HuH-7.5 (cell line): ENCODE measurements at places on chromosomes 1 and 21.

DNA sequence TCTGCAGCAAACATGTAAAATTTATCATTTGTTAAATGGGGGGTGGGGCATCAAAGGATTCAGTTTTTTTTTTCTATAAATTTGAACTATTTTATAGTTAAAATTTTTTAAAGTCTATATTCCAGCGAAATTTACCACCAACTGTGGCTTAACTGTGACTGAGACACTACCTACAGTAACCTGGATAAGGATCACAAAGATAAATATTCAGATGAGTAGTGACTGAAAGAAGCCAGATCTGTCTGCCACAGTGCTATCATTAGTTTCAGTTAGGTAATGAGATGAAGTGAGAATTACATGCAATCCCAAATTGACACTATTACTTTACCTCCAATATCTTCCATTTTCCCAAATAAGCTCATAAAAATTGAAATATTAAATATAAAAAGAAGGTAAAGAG, 5.4 kb downstream of the SPATA6 start:
- no peak for DNase-seq

DNA sequence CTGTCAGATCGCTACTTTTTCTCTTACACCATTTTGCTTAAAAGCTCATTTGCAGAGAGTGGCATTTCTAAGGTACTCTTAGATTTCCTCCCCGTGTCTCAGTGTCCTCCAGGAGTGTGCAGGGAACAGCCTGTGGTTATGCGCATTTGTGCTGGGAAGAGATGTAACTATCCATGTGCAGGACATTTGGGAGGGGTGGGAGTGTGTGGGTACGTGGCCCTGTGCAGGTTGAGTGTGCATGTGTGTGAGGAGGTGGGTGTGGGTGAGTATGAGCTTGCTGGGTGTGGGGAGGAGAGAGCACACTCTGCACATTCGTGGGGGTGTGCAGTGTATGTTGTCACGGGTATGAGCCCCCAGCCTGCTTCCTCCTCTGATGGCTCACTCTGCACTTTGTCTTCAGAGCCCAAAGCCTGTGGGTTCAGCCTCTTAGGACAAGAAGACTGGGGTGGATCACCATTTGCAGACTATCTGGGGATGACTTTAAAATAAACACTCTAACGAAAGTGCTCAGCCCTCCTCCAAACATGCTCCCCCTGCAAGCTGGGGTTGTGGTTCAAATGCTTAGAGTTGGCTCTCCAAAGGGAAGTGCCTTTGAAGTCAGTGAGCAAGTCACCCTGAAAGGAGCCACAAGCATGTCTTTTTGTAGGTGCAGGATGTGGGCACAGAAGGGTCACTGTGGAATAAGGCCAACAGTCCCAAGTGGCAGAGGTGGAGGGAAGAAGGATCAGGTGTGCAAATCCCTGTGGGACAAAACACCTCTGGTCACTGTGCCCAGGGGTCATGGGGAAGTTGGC, 295.4 kb downstream of the RRAGC start:
- no peak for DNase-seq

DNA sequence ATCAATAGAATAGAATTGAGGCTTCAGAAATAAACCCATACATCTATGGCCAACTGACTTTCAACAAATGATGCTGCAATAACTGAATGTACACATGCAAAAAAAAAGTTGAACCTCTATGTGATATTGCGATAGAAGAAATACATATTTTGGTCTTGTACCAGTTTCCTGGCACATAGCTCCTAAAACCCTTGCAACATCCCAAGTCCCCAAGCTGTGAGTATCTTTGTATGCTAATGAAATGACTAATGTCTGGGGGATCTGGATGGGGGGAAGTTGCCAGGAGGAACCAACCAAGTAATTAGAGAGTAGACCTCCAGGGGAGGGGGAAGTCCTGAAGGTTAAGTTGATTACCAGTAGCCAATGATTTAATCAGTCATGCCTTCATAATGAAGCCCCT, 24.4 kb downstream of the BLZF1 start:
- no peak for DNase-seq

- DNase-seq: no peak
Observed at GRCh38 chr1:180256341-180257027, 26.4 kb downstream of the LHX4 start.

DNA sequence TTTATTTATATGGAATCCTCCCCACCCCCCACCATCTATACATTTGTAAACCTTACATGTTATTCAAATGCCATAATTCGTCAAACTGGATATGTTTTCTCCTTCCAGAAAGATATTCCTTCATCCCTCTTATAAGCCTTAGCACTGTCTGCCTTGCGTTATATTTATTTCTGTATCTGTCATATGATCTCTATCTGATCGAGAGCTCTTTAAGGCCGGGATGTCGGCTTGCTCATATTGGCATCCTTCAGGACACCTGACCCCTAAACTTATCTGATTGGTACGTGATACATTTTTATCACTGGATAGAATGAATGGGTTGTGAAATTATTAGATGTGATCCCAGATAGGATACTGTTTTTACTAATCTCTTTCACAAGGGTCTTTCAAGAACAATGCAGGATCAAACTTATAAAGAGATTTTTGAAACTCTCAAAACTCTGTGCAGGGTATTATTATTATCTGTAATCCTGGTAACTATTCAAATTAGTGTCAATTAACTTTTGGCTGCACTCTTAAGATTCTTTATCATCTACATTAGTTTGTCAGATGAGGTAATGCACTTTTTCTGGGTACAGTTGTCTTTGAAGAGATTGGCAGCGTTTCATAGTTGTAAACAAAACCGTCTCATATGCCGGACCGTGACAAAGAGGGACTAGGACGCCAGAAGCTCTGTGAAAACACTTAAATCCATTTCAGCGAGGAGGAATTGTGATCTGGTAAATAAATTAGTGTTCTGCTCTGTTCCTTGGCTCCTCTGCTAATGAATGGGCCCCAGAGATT, 152.0 kb downstream of the KIF26B start:
- no peak for DNase-seq

- no peak for DNase-seq
Observed at GRCh38 chr1:231376875-231377549, 38.9 kb downstream of the SPRTN start.

DNA sequence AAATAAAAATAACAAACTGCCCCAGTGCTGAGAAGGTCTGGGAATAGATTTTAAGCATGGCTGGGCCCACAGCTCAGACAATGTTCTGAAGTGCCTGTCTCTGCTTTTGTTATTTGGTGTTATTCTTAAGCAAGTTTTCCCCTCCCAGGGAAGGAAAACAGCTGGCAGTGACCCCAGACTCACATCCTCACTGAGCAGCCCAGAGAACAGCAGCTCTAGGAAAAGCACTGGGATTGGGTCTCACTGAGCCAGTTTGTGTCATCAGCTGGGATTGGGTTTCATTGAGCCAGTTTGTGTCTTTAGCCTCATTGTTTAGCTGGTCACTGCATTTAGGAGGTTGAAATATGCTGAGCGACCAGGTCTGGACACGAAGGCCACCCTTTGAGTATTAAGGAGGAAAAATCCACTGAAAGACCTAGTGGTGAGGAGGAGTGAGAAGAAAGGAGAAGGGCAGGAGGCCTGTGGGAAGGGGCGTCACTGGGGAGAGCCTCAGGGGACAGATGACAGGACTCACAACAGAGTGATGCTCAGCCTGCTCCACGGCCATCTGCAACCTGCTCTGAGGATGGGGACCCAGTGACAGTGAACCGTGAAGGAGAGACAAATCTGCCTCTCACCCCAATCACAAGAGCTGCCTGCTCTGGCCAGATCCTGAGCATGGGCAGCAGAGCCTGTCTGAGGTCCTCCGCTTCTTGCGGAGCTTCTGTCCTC, 103.8 kb downstream of the TOMM20 start:
- no peak for DNase-seq

GRCh38 chr1:216502528-216503162, 79.4 kb upstream of the USH2A start:
- DNase-seq: no peak

- peak; percentile 33 for DNase-seq
Observed at GRCh38 chr1:33455539-33456501, 16.6 kb upstream of the ZSCAN20 start.

GRCh38 chr1:221530791-221531190, 211.1 kb downstream of the DUSP10 start:
- DNase-seq: no peak

DNA sequence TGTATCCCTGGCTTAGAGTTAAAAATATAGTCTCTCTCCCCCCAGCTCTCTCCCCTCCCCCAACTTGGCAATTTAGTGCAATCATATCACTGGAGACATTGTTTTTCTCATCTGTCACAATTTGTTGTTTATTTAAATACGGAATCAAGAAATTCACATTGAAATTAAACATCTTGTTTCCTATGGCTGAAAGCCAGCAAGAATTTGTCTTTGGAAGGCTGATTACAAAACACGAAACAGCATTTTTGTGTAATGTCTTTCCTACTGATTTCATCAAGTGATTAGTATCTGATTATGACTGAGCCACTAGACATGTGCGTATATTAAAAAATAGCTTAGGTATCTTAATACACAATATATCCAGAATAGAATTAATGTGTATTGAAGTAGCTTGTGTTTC, 119.7 kb downstream of the LYPLAL1 start:
- DNase-seq: no peak

DNA sequence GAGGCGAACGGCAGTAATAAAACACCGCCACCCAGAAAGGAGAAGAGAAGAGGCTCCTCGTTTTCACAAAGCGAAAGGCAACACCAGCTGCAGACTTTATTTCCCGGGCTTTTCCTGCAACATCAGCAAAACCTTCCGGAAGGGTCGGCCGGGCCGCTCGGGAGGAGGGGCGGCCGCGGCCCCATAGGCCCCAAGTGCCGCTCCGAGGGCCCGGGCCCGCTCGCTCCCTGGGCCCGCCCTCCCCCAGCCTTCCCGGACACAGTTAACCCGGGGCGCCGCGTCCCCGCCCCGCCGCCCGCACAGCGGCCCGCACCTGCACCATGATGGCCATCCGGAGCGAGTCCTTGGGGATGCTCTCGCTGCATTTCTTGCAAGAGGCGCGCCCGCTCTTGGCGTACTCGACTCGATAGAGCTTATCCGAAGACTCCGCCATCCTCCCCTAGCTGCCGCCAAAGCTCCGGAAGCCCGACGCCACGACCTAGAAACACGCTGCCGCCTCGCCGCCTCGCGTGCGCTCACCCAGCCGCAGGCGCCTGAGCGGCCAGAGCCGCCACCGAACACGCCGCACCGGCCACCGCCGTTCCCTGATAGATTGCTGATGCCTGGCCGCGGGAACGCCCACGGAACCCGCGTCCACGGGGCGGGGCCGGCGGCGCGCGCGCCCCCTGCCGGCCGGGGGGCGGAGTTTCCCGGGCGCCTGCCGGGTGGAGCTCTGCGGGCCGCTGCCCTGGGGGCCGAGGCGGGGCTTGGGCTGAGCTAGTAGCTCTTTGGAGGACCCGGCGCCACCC, at the start of gene PARP1:
PARP1 (minus strand) TSS at position 597 of the 788 bp plus-strand sequence; CDS start at position 433, 164 bp downstream.
- DNase-seq: peak; percentile 88

GRCh38 chr1:59361766-59362165, 64.9 kb downstream of the FGGY start:
- no peak for DNase-seq

DNA sequence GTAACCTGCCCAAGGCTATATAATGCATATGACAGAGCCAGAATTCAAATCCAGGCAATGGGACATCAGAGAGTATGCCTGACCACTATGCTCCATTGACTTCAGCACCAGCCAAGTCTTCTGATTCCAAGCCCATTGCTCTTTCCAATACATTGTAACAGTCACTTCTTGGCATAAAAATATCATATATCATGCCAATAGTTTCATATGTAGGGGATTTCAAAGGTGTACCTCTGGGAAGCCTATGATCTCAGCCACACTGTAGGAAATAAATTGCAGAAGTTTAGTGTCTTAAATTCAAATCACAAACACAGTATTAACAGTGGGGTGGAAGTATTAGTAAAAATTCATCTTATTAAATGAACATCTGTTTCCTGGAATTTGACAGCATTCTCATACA, 30.0 kb upstream of the ROR1 start:
- no peak for DNase-seq

DNA sequence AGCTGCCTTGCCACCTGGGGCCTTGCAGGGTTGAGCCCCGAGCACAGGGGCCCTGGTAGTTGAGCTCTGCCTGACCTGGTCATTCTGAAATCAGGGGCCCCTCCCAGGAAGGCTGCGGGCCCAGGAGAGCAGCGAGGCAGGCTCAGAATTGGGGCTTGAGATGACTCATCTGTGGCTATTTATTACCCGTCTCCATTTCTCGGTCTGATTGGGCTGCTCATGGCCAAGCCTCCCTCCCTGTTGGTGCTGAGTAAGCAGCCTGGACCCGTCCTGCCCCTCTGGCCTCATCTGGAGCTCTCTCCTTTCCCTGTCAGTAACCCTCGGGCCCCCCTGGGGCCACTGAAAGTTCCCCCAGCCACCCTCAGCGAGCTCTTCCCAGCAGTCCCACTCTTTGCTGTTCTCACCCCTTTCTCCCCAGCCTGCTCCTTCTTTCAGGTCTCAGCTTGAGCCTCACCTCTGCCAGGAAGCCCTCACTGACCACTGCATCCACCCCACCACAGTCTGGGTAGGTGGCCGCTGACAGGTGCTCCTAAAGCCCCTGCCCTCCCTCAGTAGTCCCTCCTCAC, 11.0 kb upstream of the TNFRSF8 start:
- DNase-seq: no peak

GRCh38 chr1:224591326-224591725, 24.8 kb upstream of the CNIH3 start:
- no peak for DNase-seq

GRCh38 chr21:32108566-32108965, 170.3 kb downstream of the MIS18A start:
- no peak for DNase-seq

DNA sequence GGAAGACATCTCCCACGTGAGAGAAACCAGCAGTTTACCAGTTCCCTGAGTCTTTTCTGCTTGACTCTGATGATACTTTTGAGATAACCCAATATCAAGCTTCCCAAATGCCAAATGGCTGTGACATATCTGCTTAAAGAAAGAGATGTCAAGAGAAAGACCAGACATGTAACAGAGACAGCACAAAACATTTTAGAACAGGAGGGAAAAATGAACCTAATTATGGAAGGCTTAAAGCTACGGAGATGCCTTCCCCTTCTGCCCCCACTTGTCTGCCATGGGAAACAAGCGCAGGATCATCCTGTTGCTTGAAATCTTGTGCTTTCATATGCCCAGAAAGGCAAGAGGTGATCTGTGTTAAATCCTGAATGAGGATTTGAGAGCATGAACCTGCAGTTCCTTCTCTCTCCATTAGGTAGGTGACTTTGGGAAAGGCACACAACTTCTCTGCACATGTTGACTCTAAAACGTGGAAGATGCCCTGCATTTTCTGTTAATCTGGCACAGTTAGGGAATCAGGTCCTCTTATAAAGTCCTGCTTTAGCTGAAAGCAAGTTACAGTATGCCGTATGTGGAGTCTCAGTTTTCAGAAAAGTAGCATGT, 46.7 kb upstream of the MTR start:
- DNase-seq: peak; percentile 25
